ENCODE measurements at places on chromosomes 5 and 9. TPM values are rescaled to one million over a fixed set of nuclear protein-coding genes. Genes with fewer than 3 reads are reported as not detected.

GRCh38 chr5:89255845-89256463, 373.0 kb upstream of the MEF2C start:
- no peak for DNase-seq

The ARID3C gene
- 0.14 TPM for total RNA-seq

DNA sequence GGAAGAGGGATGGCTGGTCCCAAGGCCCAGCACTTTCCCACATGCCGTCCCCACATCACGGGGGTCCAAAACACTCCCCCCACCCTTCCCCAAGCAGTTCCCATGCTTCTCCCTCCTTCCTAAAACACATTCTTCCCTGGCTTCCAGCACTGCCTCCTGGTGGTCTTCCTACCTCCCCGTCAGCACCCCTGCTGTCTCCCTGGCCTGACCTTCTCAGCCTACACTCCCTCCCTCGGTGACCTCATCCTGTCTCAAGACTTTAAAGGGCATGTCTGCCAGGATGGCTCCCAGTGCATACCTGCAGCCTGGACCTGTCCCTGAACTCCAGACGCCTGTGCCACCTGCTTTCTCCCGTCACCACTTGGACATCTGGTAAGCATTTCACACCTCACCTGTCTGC, 4.3 kb upstream of the NCS1 start:
- DNase-seq = no peak

DNA sequence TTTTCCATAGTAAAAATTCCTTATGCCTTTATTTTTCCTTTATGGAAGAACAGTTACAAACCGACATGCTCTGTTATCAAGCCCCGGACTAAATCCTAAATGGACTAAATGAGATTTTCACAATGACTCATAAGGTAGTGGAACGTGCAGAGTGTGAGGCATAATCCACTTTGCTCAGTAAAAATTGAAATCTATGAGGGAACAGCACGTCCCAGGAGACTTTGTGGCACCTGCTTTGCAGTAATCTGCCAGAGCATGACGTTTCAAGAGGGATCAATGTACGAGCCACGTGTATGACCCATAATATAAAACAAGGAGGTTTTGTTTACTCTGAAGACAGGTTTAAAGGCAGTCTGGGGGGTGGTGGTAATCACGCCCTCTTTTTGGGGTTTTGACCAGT, 83.8 kb upstream of the GNA14 start:
- peak; percentile 36 for DNase-seq

The TAF11L5 gene
- total RNA-seq = not detected

DNA sequence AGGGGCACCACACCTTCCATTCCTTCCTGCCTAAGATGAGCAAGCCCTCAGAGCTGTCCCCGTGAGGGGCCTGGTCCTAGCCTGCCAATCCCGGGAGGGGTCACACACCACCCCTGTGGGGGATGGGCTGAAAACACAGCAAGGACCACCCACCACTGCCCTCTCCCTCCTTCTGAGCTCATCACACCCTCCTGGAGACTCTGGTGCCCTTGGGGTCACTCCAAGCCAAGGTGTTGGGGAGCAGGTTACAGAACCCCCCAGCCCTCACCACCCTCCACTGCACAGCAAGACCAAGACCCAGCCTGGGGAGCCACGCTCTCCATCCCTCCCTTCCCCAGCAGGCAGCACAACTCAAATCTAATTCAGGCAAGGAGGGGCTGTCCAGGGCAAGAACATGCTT, 60.5 kb upstream of the PPP1R26 start:
- no peak for DNase-seq

DNA sequence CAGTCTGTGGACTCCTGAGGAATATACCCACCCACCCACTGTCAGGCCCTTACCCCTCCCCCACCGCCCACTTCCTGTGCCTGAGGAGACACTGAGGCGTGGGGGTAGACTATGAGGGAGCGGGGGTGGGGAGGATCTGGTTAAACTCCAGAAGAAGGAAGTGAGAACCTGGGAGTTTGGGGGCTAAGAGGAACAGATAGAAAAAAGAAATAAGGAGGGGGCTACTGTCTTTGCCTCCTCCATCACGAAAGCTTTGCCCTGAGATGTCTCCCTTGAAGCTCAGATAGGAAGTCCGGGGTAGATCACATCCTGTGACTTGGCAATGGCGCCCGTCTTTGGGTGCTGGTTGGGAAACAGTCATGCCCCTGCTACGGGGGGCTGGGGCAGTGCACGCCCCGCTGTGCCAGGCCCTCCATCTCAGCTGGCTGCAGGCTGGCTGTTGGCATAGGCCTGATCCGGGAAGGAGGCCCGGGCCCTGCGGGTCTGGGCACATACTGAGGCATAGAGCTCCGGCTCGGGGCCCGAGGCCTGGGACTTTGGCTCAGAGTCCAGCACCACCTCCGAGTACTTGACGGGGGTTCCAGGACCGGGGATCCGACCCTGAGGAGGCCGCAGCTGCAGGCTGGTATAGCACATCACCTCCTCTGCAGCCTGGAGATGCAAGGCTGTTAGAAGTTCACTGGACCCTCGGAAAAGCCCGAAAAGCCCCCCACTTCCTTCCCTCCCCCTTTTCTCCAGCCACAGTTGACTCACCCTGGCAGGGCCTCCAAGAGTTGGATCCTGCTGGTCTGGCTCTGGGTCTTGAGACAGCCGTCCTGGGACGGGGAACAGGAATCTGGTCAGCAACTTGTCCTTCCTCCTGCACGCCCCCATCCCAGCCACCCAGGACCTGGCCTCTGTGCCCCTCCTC, 1.0 kb downstream of the SIT1 start:
- peak; percentile 84 for DNase-seq

The APBA1 gene
- total RNA-seq = 1.1 TPM

DNA sequence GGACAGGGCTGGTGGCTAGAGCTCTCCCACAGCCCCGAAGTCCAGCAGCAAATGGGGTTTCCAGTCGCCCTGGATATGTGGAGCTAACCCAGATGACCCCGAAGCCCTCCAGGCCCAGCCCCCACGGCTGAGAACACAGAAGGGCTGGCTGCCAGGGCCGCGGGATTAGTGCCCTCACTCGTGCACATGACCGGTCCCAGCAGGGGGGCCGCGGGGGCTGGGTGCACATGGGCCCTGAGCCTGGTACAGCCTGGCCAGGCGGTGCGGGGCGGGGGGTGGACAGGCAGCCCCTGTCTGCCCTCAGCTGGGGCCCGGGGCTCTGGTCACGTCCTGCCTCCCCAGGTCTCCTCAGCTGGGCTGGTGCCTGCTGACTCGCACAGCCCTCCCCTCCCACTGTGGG, 5.9 kb downstream of the SSNA1 start:
- DNase-seq = no peak

- no peak for DNase-seq
Observed at GRCh38 chr9:82363198-82363597, 374.6 kb downstream of the SPATA31D1 start.

DNA sequence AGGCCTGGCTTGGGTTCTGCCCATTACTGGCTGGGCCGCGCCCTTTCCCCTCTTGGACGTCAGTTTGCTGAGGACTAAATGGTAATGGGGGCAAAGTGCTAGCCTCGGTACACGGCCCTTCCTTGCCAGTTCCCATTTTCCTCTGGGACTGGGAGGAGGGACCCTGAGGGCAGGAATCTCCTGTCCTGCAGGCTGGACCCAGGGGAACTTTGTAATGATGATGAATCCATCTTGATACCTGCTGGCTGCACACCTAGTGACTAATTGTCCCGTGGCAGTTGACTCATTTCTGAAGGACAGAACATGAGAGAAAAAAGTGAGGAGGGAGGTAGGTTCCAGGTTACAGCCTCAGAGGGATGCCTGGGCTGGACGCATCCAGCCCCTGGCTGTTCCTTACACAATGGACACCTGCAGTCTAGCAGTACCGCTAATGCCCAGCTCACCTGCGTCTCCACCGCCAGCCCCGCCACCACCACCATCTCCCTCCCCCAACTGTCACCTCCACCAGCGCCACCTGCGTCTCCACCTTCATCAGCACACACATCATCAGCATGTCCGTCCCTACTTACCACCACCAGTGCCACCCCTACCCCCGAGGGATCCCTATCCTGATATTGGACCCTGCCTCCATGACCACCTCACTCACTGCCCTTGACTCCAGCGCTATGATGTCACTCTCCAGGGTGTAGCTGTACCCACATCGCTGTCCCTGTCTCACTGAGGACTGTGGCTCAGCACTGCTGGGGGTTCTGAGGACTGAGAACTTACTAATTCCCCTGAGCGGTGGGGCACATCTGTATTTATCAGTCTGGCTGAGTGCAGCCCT, 4.3 kb downstream of the CDHR2 start:
- no peak for DNase-seq

GRCh38 chr5:110248921-110249320, 477.6 kb downstream of the TMEM232 start:
- no peak for DNase-seq

GRCh38 chr5:54577528-54577927, 60.0 kb downstream of the SNX18 start:
- no peak for DNase-seq

The LCN9 gene
- not detected for total RNA-seq

GRCh38 chr9:115117999-115118878, at the start of gene TNC:
TNC (minus strand) TSS chr9:115118157; CDS start chr9:115091018, 27,139 bp downstream.
- DNase-seq = no peak
